Forelimb muscle (tissue), 1 donor: ENCODE measurements at places on chromosomes 7 and 10.
A peak's percentile ranks its signal among the peaks of the same experiment; 100 is the strongest.

- DNase-seq, result no peak
Observed at GRCh38 chr10:29648983-29649268, 14.2 kb upstream of the SVIL start.

DNA sequence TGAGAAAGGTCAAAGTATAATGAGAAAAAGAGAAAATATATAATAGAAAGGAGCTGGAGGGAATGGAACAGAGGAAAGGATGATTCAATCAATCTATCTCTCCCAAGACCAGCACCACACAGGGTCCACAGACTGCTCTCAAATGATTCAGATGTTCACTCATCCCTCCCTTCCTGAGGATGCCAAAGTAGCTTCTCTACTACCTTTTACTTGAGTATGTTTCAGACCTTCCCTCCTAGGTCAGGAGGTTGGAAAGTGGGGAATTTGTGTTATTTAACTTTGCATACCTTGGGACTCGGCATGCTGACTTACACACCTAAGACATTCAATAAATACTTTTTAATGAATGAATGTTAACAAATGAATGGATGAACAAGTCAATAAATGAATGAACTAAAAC, 30.6 kb downstream of the CPVL start:
- DNase-seq, result no peak

GRCh38 chr7:140214075-140214684, 37.4 kb upstream of the KDM7A start:
- DNase-seq, result no peak

DNA sequence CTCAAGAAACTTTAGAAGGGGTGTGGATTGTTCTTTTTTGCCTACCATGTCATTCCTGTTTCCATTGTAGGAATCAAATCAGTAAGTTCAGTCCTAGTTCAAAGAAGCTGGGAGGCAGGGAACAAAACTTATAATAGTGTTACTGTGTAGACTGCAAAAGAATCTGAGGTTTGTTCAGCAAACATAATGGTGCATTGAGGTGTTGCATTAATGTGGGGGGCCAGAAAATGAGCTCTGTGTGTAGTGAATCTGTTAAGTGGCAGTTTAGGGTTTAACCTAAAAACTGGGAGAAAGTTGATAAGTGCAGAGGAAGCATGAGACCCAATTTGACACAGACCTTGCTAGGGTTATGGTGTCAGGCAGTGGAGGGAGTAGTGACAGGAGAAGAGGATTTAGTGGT, 197.7 kb downstream of the SUGCT start:
- no peak for DNase-seq

DNA sequence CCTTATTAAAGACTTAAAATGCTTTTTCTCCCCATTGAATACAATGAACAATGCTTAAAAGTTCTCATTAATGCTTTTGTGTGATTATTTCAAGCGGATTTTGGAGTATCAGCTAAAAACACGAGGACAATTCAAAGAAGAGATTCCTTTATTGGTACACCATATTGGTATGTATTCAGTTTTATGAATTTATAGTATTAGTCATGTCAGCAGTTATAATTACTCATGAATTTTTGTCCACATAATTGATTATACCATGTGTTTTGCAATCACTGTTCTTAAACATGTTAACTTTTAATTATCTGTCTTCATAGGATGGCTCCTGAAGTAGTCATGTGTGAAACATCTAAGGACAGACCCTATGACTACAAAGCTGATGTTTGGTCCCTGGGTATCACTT, 31.9 kb downstream of the SLK start:
- no peak for DNase-seq

- DNase-seq, result no peak
Observed at GRCh38 chr10:33333260-33334101, 986 bp downstream of the NRP1 start.

- DNase-seq, result no peak
Observed at GRCh38 chr7:111264981-111265380, 174.1 kb downstream of the LRRN3 start.

DNA sequence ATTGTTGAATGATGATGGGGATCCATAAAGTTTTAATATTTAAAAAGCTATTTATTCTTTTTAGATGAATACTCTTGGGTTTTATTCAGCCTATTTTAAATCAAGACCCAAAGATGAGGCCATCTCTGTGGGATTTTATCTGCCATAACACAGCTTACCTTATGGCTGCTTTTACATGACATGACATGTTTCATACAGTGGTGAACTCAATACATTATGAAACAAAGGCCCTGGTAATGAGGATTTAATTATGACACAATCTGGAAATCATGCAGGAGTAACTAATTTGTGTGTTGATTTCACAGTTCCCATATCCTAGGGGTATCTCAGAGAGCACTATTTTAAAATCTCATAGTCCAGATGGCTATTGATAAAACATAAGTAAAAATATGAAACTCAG, 661.8 kb upstream of the FZD8 start:
- DNase-seq, result no peak

- no peak for DNase-seq
Observed at GRCh38 chr10:87177-88080, 38.3 kb upstream of the TUBB8 start.

DNA sequence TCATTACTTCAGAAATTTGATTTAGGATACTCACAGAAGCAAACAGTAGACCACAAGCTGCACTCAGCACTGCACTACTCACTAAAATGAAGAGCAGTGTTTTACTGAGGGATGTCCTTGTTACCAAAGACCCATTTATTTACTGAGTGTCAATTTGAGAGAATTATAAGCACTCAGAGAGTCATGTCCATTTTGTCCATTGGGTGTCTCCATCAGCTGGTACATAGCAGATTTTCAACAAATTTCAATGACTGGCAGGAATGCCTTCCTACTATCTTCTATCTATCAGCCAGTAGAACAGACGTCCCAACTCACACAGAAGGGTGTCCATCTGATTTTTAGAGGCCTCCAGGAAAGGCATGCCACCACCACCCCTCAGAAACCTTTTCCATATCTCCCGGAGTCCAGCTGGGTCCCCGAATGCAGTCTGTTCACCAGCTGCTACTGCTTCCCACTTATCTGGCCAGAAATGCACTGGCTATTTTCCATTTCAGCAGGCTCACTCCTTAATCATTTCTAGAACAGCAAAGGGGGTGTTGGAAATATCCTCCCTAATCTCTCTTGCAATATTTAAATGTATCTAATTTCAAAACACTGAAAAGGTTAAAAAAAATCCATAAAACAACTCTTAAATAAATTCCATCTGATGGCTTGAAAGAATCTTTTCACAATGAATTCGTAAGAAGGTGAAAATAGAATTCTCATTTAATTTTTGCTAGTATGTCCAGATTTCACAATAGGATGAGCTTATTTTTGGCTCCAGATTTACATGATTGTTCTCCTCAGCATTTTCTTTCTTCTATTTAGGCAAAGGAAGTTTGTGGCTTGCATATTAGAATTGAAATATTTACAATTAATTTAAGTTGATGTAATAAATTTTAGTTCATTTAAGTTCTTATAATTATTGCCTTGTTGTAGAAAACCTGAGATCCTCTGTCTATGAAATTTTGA, 1164.0 kb upstream of the CELF2 start:
- no peak for DNase-seq

DNA sequence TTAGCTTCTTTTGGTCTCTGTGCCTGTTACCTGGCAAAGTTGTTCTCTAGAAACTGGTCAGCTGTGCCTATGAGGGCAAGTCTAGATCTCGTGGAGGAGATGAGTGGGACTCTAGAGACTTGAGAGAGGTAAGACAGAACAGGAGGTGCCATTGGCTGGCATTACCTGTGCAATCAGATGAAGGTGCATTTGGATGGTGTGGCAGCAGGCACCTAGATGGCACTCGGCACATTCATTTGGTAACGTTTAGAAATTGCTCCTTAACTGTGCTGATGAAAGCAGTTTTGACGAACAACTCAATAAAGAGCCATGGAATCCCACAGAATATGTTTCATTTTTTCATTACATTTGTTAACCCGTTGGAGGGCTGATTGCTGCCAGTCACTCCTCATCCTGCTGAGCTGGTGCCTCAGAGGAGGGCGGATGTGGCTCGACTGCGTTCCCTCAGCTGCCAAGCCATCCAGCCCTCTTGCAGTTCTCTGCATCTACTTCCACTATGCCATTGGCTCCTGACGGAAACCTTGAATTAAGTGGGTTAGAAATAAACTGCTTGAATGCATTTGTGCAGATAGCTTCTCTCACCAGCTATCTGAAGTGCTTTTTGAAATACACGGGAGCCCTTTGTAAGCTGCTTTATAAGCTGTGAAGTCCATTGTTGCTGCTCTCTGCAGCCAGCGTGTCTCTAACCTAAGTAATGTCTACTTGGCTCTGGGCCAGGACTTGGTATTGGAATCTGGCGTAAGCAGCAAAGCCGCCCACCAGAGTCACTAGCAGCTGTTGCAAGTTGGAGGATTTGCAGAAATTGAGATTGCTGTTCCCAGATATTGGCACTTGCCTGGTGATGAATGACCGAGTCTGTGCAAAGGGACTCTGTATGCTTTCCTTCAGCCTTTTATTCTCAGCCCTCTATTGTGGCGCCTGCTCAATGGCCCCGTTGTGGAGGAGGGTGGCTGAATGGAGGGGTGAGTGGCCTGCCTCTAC, 87.4 kb downstream of the LRRC4 start:
- no peak for DNase-seq

GRCh38 chr7:22223807-22224206, 133.1 kb downstream of the RAPGEF5 start:
- no peak for DNase-seq

GRCh38 chr7:98903246-98903645, 24.9 kb downstream of the TRRAP start:
- DNase-seq, result no peak

- no peak for DNase-seq
Observed at GRCh38 chr10:121302541-121303180, 295.6 kb downstream of the FGFR2 start.

DNA sequence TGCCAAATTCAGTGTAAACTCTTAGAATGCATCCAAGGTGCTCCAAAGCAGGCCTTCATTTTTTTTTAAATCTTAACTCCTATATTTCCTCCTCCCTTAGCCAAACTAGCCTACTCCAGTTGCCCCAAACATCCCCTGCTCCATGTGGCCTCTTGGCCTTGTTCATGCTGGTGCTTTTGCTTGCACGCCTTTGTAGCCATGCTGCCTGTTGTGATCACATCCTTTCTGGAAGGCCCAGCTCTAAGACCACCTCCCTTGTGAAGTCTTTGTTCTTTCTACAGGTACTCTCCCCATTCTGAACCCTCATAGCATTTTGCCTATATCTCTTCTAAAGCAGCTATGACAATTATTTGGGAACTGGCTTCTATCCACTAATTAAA, 375.3 kb upstream of the NFE2L3 start:
- no peak for DNase-seq

DNA sequence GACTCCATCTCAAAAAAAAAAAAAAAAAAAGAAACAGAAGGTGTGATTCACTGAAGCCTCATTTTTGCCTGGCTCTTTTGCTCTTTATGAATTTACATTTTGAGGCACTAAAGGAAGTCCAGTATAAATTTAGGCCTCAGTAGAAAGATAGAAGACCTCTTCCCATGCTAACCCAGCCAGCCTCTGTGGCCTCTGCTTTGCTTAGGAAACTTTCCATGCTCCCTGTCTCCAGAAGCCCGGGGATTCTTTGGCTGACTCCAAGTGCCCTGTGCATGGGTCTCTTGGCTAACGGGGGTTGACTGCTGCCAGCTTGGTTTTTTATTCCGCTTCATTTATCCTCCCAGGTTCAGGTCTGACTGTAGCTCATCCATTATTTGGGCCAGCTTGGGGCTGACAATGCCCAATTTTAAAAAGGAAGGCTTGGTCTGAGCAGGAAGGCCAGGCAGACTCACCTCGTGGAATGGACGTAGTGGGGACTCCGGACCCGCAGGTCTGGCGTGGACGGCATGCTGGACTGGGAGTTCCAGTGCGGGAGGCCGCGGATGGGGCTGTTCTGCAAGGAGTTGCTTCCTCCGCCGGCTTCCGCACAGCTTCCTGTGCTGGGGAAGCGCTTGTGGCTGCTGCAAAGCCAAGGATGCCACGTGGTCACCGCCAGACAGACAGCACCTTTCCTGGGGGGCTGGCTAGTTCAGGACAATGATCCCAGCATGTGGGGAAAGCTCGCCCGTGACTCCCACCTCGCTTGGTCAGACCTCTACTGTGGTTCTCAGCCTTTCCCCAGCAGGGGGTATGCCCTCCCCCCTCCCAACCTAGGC, 72.3 kb downstream of the PRPF18 start:
- DNase-seq, result no peak

DNA sequence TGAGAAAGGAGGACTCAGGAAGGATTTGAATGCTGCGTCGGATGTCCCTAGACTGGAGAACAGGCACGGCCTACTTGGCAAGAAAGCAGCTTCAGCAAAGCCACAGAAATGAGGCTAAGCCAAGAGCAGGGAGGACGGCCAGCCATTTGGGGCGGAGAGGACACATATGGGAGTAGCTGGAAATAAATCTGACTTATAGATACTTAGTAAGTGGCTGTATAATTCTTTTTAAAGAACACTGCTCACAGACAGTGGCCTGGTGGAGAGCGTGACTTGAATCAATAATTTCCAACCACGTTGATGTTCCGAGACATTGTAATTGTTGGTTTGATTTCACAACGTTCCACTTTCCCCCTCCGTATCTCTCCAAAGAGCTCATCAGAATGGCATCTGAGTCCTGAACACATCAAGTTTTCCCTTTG, 67.7 kb upstream of the JCAD start:
- DNase-seq, result peak; percentile 11
